Lung microvascular endothelial cell (primary cell): ENCODE measurements at places on chromosomes 3 and 15. TPM values are rescaled to one million over a fixed set of nuclear protein-coding genes. Genes with fewer than 3 reads are reported as not detected.

- peak; percentile 59 for DNase-seq
Measured at GRCh38 chr3:185328324-185329004, 34.5 kb upstream of the MAP3K13 start.

The KY gene
- not detected in 2 replicates for total RNA-seq

The TMCO5A gene
- not detected in 2 replicates for total RNA-seq

DNA sequence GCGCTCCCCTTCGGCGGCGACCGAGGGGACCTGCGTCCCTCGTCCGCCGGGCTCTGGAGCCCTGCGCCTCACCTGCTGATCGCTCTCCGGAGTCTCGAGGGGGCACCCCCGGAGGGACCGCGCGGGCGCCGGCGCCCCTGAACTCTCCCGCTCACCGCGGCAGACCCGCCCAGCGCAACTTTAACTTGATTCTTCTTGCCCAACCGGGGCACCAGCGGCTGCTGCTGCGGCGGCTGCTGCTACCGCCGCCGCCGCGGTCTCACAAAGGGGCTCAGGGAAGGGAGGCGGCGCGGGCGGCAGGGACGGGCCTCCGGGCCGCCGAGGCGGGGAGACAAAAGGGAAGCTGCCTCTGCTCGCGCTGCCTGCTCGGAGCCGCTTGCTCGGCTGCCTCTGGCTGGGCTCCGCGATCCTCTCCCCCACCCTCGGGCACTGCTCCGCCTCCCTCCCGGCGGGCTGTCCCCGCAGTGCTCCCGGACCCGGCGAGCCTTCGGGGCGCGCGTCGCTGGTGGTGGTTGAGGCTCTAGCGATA is at the start of gene PPM1L:
Gene PPM1L (plus strand): TSS at position 456 of the 529 bp plus-strand sequence.
- peak; percentile 43 for DNase-seq

DNA sequence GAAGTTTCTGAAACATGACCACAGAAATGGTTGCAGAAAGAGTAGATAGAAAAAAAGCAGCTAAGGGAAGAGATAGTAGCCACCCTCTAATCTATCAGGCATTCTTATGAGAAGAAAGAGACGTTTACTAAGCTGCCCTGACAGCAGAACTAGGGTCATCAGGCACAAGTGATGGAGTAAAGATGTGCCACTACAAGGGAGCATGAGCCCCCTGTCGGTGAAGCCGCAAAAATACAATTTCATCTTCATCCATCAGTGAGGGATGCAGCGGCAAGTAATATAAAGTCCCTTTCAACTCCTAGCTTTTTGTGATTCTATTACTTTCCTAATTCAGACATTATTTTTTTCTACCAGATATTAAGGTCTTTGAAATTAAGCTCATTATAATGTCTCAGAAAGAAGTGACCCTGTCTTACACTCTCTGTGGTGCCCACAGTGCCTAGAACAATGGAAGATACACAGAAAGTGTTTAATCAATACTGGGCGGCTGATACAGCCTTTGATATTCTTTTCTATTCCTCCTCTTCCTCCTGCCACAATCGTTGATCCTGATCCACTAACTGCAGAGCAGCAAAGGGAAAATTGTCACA is 651.6 kb downstream of the NTRK3 start:
- DNase-seq = no peak

The P2RY1 gene
- total RNA-seq = under 0.01 and 0.44 TPM in 2 replicates

DNA sequence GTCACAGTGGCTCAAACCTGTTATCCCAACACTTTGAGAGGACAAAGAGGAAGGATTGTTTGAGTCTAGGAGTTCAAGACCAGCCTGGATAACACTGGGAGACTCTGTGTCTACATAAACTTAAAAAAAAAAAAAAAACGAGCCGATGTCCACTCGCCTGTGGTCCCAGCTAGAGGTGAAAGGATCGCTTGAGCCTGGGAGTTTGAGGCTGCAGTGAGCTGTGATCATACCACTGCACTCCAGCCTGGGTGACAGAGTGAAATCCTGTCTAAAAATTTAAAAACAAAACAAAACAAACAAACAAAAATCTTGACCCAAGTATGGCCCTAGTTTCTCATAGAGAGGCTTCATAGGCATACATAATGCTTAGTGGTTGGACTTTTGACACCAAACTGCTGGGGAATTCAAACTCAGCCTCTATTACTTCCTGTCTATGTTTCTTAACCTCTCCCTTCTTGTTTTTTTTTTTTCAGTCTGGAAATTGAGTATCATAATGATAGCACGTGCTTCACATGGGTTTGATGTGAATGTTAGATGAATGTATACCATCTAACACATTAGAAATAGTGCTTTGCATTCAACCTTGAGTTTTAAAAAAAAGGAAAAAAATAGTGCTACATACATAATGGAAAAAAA is 46.4 kb upstream of the CAPN7 start:
- no peak for DNase-seq

DNA sequence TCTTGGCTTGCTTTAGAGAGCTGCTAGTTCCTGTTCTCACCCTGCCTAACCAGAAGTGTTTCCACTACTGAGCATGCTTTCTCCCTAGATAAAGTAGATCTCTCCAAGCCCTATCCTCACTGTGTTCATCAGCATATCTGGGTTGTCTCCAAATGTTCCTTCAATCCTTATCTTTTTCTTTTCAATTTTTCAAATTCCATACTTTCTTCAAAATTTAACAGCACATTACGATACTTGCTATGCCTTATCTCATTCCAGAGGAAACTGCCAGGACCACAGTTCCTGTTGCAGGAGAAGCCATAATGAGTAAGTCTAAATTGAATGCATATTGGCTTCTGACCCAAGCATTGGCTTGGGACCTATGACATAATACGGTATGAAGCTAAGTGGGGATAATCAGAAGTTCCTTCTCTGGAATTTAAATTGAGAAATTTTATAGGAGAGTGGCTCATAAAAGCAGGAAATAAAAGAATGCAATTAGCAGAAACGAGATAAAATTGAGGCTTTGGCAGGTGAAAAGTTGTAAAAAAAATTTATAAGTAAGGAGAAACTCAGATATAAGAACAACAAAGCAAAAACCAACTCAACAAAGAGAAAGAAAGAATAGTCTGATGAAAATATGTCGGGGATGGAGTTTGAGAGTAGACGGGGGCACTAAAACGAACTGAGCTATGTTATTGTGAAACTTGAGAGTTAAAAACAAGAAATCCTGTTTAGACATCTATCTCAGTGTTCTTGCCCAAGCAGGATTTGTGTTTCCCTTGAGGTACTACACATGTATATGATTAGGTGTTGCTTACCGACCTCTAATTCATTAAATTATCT is 631.7 kb upstream of the CCDC54 start:
- peak; percentile 33 for DNase-seq

- no peak for DNase-seq
Measured at GRCh38 chr15:91040856-91041255, 18.5 kb upstream of the VPS33B start.

- DNase-seq = no peak
Measured at GRCh38 chr3:132380920-132381319, 36.4 kb upstream of the DNAJC13 start.

DNA sequence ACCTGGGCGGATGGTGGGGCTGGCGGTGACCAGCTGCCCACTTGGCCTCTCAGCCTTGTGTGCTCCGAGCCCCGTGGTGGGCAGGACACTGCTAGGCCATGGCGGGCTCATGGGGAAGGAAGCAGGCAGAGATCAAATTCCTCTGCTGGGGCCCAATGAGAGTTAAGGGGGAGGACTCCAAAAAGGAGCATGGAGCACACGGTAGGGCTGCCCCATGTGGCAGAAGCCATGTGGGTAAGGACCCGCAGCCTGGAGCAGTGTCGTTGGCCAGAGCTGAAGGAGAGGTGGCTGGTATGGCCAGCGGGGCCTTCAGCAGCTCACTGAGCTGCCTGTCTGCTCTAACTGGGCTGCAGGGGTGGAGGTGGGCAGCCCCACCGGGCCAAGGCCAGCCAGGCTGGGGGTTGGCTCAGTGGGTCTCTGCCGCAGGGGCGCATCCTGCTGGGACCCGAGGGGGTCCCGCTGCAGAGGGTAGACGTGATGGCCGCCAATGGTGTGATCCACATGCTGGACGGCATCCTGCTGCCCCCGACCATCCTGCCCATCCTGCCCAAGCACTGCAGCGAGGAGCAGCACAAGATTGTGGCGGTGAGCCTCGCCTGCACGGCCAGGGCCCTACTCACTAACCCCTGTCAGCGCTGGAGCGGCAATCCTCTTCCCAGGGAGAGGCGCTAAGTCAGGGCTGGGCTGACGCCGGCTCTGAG is 11.3 kb downstream of the STAB1 start:
- DNase-seq = no peak

DNA sequence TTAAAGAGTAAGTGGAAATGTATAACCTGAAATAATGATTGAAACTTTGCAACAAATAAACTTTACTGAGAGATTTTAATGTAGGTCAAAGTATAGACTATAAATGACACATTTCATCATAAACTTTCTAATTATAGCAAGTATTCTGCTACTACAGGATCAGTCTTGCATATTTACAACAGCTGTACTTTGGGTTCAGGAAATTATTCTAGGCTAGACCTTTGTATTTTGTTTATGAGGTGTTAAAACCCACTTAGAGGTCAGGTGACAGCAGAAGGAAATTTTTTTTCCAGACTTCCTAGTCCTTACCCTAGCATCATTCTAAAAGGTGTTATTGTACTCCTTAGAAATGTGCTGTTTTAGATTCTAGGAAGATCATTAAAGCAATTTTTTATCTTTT is 2.3 kb downstream of the RNF7 start:
- DNase-seq = peak; percentile 5

The TM4SF1 gene
- total RNA-seq = 1,181 and 1,820 TPM in 2 replicates

- DNase-seq = peak; percentile 47
Measured at GRCh38 chr3:11463591-11463990, 180.1 kb downstream of the VGLL4 start.

- DNase-seq = no peak
Measured at GRCh38 chr3:58203541-58203940, 7.2 kb downstream of the DNASE1L3 start.

DNA sequence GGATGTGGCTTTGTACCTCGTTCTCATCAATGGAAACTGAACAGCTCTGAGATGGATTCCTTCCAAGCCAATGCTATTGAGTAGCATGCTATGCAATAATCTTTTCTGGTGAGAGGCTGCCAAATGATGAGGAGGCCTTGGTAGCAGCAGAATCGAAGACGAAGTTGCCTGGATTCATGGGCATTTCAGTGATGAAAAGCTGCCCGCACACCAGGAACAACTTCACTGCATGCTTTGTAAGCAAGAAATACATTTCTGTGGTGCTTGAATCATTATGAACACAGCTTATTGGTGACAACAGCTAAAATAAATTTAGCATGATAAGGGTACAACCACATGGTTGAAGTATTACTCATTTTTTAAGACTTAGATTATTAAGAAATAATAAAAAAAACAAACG is 246.8 kb upstream of the ROBO1 start:
- no peak for DNase-seq

The CELSR3 gene
- total RNA-seq = 0.20 and 0.22 TPM in 2 replicates

DNA sequence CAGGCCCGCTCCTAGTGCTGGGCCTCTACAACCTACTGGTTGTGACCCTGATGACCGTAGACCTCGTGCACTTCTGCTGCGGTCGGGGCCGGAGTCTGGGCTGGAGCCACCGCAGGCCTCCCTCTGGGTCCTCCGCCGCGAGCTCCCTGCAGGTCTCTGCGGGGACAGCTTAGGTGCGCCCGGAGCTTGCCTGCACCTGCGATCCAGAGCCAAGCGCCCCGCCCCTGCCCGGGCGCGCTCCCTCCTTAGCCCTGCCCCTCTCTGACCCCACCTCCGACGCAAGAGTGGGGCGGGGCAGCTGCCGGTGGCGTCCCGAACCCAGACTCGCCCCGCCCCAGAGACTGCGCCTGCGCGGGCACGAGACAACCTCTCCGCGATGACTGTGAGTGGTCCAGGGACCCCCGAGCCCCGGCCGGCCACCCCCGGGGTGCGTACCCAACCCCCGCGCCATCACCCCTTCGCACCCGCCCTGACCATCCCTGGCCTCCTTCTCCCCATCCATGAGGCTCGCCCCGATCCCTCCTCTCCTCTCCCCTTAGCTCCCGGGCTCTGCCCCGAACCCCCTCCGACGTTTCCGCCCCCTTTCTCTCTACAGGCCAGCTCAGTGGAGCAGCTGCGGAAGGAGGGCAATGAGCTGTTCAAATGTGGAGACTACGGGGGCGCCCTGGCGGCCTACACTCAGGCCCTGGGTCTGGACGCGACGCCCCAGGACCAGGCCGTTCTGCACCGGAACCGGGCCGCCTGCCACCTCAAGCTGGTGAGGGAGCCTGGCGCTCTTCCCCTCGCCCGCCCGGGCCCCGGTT is at the start of gene UNC45A:
Gene UNC45A (plus strand): TSS at position 337 of the 803 bp plus-strand sequence. CDS start 40 bp downstream, at position 377.
- DNase-seq = peak; percentile 70

DNA sequence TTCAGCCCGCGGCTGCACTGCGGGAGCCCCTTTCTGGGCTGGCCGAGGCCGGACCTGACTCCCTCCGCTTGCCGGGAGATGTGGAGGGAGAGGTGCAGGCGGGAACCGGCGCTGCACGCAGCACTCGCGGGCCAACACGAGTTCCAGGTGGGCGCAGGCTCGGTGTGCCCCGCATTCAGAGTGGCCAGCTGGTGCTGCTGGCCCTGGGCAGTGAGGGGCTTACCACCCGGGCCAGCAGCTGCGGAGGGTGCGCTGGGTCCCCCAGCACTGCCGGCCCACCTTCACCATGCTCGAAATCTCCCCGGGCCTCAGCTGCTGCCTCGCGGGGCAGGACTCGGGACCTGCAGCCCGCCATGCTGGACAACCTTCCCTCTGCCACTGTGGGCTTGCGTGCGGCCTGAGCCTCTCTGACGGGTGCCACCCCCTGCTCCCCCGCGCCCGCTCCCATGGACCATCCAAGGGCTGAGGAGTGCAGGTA is 733.5 kb upstream of the CCDC54 start:
- DNase-seq = peak; percentile 0

DNA sequence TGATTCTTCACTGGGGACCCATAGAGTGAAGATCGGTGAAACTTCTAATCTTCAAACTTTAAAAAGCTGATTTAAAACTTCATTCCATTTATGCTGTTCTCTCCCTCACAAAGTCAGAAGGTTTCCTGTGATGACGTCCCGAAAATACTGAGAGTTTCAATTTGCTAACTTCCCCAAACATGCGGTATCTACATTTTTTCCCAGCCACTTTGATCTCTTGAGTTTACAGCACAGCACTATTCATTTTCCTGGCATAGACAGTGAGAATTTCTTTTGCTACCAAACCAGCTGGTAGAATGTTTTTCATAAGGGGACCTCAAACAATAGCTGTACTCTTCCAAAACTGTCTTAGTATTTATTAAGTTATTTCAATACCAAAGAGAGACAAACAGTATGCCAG is 156.8 kb downstream of the LSAMP start:
- no peak for DNase-seq
